ENCODE measurements at places on chromosomes 3 and 15.

DNA sequence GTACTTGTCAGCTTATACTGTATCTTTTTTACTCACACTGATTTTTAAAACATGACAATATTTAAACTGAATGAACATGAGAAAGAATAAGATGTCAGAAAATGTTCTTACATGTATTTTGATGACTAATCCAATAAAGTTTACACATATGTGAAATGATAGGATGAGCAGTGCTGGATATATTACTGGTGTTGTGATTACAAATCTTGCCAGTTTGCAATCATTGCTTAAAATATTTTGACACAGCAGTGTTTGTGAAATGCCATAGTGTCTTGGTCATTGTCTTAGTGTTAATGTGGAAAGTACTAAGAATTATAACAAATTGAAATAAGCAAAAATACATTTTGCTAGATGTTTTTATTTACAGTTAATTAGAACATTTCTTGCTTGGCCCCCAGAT, 118.7 kb upstream of the MLF1 start:
- DNase-seq, result no peak

DNA sequence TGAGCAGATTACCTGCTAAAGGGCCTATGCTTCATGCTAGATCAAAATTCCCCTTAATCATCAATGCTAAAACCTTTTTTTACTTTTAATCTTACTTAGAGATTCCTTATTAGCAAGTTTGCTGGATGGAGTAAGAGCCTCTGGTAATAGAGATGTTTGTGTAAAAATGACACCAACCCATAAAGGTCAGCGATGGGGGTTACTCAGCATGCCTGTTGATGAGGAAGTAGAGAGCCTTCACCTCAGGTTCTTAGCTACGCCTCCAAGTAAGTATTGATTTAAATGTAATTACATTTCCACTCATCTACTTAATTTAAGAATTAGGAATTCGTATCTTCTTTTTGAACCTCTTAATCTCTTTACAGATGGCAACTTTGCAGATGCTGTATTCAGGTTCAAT, 38.8 kb downstream of the DNAJC13 start:
- DNase-seq, result no peak

DNA sequence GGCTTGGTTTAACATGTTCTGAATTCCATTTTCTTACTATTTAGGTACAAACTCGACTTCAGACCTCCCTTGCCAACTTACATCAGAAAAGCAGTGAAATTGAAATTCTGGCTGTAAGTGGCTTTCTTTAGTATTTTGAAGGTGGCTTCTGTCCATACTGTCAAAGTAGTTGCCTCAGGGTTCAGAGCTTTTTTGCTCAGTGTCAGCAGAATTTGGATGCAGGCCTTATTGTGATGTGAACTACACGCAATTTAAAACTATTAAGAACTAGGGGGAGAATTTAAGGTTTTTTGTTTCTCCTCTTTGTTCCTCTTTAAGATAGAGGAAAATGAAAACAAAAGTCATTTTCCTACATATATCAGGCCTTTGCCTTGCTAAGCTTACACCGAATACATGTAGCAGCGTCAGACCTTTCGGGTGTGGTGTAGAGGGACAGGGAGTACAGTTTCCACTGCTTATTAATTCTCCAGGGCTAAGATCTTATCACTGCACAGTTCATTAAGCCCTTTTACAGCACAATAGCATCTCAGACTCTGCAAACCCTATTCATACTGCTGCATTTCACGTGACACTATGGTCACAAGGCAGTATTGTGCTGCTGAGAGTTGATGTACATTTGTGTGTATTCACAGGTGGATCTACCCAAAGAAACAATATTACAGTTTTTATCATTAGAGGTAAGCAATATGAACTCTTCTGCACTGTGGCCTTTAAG, 6.7 kb downstream of the SRP14 start:
- DNase-seq, result no peak

GRCh38 chr3:182142928-182143327, 431.2 kb downstream of the SOX2 start:
- no peak for DNase-seq

GRCh38 chr3:24551626-24552025, 57.0 kb upstream of the THRB start:
- DNase-seq, result no peak

DNA sequence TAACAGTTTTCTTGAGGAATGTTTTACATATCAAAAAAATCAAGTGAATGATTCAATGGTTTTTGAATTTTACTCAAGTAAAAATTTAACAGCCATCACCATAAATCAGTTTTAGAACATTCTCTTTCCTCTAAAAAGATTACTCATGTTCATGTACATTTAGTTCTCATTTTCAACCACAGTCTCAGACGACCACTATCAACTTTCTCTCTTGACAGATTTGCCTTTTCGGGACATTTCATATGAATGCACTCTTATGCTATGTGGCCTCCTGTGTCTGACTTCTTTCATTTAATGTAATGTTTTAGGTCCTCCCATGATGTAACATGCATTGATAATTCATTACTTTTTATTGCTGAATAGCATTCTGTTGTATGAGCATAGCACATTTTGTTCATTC, 309.3 kb upstream of the PLSCR5 start:
- DNase-seq, result no peak

DNA sequence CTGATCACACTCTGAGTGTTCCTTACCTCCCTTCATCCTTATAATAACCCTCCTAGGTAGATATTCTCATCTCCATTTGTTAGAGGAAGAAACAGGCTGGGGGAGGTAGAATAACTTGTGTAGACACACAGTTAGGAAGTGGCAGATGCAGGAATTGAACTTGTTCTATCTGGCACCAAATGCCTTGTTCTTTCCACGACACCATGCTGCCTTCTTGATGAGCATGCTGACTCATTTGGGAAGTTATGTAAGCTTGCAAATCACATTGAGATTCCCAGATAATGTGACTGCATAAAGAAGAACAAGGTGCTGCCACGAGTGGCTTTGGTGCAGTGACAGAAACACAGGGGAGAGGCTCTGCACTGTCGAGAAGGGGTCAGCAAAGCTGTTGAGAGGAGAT, 27.5 kb upstream of the NDUFB4 start:
- no peak for DNase-seq

DNA sequence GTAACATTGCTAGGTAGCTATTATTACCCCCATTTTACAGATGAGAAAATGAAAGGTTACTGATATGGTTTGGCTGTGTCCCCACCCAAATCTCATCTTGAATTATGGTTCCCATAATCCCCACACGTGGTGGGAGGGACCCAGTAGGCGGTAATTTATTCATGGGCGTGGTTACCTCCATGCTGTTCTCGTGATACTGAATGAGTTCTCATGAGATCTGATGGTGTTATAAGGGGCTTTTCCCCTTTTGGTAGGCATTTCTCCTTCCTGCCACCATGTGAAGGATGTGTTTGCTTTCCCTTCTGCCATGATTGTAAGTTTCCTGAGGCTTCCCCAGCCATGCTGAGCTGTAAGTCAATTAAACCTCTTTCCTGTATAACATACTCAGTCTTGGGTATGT, 252.1 kb downstream of the OPA1 start:
- no peak for DNase-seq

- peak; percentile 75 for DNase-seq
Measured at GRCh38 chr3:132660052-132660810, at the start of gene UBA5. Gene UBA5, plus strand, starts transcription at chr3:132660329. Its CDS starts 209 bp downstream, at chr3:132660538.

GRCh38 chr3:60079076-60079475, 1029.3 kb upstream of the CFAP20DC start:
- peak; percentile 51 for DNase-seq

DNA sequence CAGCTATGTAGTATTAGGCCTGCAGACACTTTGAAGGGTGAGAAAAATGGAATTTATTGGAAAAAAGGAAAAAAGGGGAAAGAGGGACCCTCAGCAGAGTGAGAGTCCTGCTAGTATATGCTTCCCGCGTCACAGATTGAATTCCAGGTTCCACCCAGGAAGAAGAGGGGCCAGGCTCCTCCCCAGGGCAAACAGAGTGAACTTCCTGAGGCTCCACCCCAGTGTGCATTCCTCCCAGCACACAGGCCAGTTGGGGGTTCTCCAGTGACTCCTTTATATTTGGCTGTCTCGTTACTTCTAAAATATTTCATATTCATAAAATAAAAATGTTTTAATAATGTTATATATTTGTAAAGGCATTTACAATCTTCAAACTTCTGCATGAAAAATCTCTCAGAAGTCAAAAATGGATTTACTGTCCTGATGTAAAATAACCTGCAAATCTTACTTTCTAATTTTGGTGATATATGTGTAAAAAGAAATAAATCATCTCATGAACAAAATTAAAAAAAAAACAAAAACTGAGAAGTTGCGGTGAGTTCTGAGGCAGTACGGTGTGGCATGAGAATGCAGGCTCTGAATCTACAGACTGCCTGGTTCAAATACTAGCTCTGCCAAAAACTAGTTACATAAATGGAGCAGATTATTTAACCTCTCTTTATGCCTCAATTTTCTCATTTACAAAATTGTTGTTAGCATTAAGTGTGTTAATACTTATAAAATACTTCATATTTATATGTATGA, 175.8 kb upstream of the P2RY1 start:
- DNase-seq, result no peak

DNA sequence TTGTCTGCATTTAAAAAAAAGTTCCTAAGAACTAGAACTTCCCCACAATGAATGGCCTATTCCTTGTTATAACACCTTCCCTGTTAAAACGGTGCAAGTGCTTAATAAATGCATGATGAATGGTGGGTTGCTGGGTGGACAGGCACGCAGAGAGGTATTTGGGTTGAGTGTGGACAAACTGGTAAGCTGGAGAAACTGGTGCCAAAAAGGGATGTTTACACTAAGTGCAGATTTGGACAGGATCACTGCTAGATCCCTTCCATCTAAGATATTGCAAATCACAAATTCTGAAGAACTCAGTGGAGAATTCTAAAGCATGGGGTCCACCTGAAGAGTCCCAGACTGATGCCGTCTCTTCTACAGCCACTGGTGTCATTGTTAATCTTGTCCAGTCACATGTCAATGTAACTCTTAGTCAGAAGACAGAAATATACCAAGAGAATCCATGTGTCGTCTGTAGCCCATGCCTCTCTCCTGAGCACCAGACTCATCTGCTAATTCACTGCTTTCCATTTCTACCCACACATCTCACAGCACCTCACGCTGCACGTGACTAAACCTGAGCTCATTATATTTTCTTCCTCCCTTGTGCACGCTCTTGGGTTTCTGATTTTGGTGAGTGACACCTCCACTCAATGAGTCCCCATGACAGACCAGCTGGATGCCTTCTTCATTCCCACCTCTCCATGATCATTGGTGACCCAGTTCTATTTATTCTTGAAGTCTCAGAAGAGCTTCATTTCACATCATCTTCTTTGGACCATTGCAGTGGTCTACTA, 328.9 kb downstream of the THSD4 start:
- no peak for DNase-seq

GRCh38 chr15:66646308-66646707, 55.7 kb upstream of the SMAD6 start:
- no peak for DNase-seq

- no peak for DNase-seq
Measured at GRCh38 chr3:57682284-57682683, 10.6 kb downstream of the DENND6A start.

GRCh38 chr3:72818905-72819304, 29.3 kb downstream of the SHQ1 start:
- no peak for DNase-seq

- DNase-seq, result no peak
Measured at GRCh38 chr3:65914740-65915367, 123.9 kb downstream of the MAGI1 start.

GRCh38 chr3:95212117-95212516, 1149.3 kb downstream of the NSUN3 start:
- no peak for DNase-seq

GRCh38 chr3:115577000-115577399, 46.3 kb upstream of the GAP43 start:
- DNase-seq, result no peak

GRCh38 chr3:73601011-73601410, 23.7 kb downstream of the PDZRN3 start:
- DNase-seq, result no peak

DNA sequence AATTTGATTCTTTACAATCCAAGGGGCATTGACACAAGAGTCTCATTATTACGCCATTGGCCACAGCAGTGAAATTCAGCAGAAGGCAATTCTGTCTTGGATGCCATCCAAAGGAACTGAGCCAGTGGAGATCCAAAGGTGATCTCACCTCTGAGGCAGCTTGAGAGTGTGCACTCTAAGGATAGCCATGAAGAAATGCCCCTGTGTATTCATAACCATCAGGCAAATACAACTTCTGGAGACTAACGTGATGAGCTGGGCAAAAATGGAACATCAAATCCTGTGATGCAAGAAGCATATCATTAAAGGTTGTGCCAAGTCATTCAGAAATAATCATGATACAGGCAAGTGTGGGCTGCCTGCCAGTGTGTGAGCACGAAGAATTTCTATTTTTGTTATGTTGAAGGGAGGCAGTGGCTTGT, 41.4 kb downstream of the ROBO2 start:
- DNase-seq, result no peak

GRCh38 chr15:48890375-48890972, 12.5 kb downstream of the EID1 start:
- DNase-seq, result no peak

GRCh38 chr3:176992565-176992964, 204.7 kb downstream of the TBL1XR1 start:
- no peak for DNase-seq
